Retina (tissue), 1 donor: ENCODE measurements at places on chromosomes 4 and X.

- no peak for DNase-seq
Observed at GRCh38 chrX:12974305-12974795, 560 bp upstream of the TMSB4X start.

GRCh38 chr4:38868059-38868960, 704 bp downstream of the FAM114A1 start:
- peak; percentile 68 for DNase-seq

- no peak for DNase-seq
Observed at GRCh38 chrX:5068550-5068949, 1160.1 kb downstream of the NLGN4X start.

DNA sequence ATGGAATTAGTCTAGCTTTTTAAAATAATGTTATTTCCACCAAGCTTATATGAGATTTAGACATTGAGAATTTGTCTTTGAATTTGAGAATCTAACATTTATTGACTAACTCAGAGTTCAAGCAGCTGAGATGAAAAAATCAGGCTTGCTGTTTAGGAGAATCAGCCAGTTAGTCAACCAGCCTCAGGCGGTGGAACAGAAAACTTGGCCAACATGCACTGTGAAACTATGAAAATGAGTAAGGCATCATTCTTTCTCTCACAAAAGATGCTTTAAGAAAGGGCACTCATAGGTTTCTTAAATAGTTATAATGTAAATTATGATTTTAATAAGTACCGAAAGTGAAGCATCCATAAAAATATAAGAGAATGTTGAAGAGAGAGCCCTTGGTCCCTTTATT, 84.2 kb downstream of the NFKB1 start:
- DNase-seq: no peak

DNA sequence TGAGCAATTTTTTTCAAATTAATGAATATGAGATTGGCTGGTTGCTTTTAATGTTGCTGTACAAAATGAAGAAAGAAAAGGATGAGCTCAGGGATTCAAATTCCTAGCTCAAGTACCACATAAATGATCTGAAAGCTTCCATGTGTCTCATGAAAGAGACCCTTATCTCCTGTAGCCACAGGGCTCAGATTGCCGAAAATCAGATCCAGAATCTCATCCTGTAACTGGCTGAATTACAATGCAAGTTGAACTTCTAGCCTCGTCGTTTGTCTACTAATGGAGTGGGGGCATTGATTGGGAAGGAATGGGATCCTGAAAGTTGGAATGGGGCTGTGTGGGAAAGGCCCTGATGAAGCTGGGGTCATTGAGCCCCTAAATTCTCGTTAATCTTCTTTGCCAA, 143.4 kb upstream of the ATP6AP2 start:
- DNase-seq: no peak

- DNase-seq: no peak
Observed at GRCh38 chr4:147491086-147491485, 10.2 kb downstream of the EDNRA start.

DNA sequence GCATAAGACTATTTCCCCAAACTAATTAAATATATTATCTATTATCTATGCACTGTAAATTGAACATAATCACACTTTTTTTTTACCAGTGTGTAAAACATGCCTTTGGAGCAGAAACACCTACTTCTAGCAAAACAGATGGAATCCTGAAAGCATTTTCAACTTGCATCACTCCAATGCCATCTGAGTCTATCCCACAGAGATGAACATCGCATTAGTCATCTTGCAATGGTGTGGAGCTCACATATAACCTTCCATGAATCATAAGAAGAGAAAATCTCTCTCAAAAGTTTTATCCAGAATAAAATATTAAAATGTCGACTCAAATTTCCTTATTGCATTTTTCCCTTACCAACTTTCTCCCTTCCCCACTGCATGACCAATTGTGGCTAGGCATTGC, 406.7 kb upstream of the ACTRT1 start:
- DNase-seq: no peak

DNA sequence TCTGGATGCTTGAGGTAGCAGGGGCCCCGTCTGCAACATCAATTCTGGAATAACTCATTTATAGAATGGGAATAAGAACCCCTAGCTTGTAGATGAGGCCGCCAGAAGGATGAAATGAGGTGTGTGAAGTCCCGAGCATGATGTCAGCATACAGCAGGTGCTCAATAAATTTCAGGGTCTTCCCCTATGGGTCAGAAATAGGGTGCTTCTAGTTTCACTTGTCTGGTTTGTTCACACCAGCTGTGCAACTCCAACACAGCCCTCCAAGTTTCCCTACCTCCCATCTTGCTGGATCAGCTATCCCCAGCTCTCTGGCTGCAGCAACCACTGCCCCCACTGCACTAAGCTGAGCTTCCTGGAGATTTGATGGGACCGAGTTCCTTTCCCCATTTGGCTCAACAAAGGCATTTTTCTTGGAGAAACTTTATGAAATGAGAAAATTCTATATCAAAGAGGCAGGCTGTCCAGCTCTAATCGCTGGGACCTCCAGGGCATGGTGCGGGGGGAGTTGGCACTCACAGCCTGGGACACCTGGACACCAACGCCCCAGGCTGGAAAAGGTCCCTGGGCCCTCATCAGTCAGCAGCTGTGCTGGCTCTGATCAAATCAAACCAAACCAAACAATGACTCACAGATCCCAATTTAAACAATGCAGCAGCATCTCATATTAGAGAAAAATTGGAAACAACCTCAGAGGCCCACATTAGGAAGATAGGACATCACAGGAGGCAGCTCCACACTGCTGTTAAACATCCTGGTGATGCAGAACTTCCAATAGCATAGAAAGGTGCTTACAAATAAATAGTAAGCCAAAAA, 13.3 kb downstream of the SLC2A9 start:
- no peak for DNase-seq

DNA sequence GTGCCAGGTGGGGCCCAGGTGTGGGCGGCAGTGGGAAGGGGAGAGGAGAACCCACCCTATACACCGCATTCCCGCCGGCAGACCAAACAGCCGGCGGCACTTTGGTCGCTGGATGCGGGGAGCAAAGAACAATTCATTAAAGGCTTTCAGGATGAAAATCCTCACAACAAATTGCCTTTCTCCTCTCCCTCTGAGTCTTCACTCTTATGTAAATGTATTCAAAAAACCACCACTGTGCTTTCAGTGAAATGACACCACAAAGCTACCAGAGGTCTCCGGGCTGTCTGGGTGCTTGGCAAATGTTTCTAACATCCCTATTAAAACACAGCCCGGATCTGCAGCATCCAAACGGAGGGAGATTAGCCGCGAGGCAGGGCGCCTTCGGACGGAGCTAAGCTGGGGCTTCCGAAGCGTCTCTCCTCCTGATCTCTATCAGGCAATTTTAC, 171.8 kb upstream of the TBL1X start:
- DNase-seq: peak; percentile 51

DNA sequence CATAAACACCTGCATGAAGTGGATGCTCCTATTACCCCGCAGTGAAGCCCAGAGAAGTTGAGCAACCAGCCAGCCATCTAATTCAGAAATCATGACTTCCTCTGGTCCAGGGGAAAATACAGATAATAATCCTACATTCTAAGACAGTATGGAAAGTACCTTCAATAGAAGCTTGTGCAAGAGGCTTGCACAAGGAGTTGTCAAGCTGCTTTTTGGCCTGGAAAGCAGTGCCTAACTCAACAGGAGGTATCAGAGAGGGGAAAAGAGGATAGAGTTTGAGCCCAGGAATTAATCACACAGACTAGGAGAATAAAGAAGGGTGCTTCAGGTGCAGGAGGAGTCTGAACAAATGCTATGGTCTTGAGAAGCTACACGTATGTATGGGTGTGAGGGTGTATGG, 26.7 kb downstream of the TMEM192 start:
- DNase-seq: no peak

DNA sequence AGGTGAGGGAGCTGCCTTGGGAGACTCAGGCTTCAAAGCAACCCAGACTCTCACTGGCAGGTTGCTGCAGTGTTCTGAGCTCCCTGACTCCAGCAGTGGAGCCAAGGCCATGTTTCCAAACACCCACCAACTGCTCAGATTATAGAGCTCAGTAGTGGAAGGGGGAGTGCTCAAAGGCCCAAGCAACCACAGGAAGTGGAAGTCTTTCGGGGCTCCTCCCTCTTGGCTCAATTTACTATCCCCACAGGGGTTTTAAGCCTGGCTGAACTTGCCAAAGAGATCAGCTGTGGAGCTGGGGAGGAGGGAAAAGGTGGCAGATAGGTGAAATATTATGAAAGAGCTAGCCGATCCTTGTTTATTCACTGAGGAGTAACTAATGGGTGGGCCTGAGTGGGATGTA, 82.5 kb downstream of the HPRT1 start:
- DNase-seq: no peak

- peak; percentile 57 for DNase-seq
Observed at GRCh38 chrX:16695079-16695676, 17.3 kb downstream of the CTPS2 start.

DNA sequence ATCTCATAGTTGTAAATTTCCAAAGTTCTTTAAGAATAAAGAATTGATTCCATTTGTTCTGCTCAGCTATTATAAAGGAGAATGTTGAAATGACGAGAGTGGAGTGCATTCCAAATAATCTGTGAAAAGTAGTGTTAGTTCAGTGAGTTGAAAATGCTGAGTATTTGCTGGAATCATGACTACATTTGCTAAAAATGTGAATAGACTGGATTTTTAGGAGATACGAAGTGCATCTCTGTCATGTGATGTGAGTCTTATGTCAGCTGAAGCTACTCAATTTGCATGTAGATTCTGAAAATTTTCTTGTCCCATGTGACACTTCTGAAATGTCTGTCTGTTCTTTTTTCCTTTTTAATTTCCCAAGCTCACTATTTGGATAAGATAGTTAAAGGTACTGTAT, 206.0 kb downstream of the DCTD start:
- no peak for DNase-seq

- no peak for DNase-seq
Observed at GRCh38 chrX:150366951-150367545, 3.9 kb downstream of the MAMLD1 start.

DNA sequence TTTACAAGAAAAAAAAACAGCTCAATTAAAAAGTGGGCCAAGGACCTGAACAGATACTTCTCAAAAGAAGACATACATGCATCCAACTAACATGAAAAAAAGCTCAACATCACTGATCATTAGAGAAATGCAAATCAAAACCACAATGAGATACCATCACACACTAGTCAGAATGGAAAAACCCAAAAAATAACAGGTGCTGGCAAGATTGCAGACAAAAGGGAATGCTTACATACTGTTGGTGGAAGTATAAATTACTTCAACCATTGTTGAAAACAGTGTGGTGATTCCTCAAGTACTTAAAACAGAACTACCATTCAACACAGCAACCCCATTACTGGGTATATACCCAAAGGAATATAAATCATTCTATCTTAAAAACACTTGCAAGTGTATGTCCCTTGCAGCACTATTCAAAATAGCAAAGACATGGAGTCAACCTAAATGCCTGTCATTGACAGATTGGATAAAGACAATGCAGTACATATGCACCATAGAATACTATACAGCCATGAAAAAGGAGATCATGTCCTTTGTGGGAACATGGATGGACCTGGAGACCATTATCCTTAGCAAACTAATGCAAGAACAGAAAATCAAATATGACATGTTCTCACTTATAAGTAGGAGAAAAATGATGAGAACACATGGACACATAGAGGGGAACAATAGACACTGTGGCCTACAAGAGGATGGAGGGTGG, 97.6 kb downstream of the RAB28 start:
- no peak for DNase-seq

GRCh38 chrX:47030339-47030738, 47.9 kb upstream of the RGN start:
- DNase-seq: peak; percentile 2

DNA sequence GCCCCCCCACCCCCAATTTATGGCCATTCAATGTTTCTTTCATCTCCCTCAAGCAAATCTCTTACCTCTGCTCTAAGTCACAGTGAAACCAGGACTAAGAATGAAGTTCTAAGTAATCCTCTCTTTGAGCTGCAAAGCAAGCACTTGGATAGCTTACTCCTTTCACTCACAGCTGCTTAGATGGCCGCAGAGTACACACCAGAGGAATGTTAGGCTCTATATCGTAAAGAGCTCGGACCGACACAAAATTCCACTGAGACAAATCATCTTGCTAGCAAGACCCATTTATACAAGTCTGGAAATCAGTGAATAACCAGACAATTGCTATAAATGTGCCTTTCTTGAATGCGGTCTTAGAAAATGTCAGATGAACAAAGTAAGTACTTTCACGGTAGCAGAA, 135.0 kb downstream of the IDS start:
- DNase-seq: no peak

- no peak for DNase-seq
Observed at GRCh38 chr4:168486912-168487281, 6.6 kb upstream of the DDX60L start.

DNA sequence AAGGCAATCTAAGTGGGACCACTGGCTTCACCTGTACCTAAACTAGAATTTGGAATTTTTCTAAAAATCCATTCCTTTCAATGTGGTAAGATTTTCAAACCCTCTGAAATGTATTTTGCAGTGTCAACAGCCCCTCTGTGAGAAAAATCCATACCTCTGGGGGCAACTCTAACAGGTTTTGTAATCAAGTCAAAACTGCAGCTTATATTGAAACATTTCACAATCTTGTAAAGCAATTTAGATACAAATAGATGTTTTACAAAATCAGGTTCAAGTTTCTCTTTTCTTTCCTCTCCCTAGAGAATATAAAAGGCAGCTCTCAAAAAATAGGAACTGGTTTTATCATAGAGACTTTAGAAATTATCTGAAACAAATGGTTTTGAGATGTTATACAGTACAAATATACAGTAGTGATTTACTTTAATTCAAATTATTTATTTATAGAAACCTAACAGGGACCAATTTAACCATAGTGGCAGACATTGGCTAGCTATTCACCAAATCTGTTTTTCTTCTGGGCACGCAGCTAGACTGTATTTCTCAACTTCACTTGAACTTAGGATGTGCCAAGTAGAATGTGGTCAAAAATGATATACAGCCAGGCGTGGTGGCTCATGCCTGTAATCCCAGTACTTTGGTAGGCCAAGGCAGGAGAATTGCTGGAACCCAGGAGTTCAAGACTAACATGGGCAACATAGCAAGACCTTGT, 36.3 kb upstream of the SPINK2 start:
- no peak for DNase-seq

GRCh38 chr4:38532908-38533499, 131.0 kb upstream of the KLF3 start:
- peak; percentile 7 for DNase-seq

DNA sequence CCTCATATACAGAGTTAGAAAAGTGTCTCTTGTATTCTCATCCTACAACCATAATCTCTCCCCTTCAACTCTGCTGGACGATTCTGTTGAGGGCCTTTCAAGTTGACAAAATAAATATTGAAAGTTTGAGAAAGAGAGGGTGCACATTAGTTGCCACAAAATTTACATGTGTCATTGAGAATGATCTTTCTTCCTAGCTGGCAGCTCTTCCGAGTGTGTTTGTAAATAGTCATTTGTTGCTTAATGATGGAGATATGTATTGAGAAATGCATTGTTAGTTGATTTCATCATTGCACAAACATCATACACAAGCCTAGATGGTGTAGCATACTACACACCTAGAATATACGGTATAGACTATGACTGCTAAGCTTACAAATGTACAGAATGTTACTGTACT, 632.8 kb upstream of the AMOT start:
- DNase-seq: no peak

- no peak for DNase-seq
Observed at GRCh38 chrX:153065389-153065788, 6.9 kb upstream of the PNMA6A start.

GRCh38 chr4:472881-473569, 25.9 kb downstream of the ZNF721 start:
- DNase-seq: no peak

- no peak for DNase-seq
Observed at GRCh38 chrX:44291468-44292092, 51.9 kb downstream of the EFHC2 start.
